Hindlimb muscle (tissue), 1 donor: ENCODE measurements at places on chromosomes 3 and 15.

DNA sequence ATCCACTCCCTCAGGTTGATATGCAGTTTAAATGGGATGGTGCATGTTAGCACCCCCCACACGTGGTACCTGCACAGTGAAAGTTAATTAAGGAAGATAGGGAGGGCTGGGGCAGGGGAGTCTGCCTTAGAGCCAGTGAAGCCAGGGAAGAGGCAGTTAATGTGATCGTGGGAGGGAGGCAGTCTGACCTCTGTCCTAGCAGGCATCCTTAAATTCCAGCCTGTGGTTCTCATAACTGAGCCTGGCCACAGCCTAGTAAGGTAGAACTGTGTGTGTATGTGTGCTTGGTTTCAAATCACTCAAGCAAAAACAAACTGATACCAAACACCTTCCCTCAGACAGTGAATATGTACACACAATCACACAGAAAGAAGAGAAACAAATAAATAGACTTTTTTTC, 319.1 kb upstream of the TLE3 start:
- no peak for DNase-seq

- DNase-seq, result no peak
Observed at GRCh38 chr15:69891070-69891536, 206.6 kb downstream of the TLE3 start.

DNA sequence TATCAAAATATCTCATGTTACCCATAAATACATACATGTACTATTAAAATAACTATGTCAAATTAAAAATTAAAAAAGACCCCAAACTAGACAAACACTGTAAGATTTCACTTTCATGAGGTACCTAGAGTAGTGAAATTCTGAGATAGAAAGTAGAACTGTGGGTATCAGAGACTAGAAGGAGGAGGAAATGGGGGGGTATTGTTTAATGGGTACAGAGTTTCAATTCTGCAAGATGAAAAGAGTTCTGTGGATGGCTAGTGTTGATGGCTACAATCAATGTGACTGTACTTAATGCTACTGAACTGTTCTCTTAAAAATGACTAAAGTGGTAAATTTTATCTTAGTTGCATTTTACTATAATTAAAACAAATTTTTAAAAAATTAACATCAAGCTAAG, 36.6 kb downstream of the RFX7 start:
- DNase-seq, result no peak

DNA sequence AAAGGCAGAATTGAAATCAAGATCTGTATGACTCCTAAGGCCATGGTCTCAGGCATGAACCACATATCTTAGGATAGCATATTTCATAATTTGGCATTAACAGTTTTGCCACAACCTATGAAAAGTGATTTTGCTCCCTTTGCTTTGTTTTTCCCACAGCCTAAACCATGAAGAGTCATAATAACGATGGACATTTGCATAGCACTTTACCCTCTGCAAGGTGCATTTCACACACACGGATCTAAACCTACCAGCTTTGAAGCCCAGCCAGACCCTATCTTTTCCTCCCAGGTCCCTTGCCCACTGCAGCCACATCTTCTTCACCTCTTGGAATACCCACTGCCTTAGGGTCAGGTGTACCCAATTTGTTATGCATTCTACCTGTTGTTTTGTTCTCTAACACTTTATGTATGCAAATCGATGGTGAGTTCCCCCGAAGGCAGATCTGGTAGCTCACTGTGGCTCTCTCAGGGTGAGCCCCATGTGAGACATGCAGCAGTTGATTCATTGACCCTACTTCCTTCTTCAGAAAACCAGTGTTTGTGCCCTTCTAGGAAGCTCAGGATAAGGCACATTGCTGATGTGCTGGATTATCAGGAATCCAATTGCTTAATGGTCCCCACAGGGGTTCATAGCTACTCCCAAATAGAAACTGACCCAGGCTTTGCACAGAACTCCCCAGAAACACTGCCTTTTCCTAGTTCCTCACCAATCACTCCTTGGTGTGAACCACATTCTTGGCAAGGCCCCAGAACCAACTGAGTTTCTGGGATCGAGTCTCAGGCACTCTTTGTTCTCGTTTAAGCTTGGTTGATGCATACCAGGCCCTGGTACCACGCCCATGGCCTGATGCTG, 8.7 kb downstream of the ARHGAP31 start:
- no peak for DNase-seq

DNA sequence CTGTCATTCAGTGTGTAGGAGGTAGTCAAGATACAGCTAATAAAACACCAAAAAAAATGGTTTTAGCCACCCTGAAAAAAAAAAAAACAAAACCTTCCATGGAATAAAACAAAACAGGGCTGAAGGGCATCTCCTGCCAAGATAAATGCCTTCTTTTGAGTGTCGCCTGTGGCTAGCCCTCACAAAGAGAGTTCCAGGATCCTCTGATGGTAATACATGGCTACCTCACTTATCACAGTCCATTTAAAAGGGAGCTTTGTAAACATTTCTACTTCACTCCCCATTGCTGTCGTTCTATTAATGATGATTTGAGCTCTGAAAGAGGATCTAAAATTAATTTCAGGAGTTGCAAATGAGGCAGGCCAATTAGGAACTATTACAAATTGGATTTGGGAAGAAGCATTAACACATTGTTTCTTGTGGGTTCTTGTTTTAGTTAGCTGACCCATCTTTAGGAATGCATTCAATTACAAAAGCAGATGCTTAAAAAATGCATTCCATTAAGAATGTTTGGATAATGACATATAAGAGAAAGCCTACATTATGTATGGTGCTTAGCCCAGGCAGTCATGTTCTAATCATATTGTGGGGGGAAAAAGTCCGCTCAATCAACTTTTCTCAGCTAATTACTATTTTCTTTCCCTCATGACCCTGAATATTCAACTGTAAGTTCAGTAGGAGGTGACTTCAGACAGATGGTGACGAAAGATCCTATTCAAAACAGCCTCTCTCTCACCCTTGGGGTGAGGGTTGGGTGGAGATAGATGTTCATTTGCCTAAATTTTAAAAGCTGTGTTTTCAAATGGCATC, 255.1 kb upstream of the WNT5A start:
- DNase-seq, result no peak

DNA sequence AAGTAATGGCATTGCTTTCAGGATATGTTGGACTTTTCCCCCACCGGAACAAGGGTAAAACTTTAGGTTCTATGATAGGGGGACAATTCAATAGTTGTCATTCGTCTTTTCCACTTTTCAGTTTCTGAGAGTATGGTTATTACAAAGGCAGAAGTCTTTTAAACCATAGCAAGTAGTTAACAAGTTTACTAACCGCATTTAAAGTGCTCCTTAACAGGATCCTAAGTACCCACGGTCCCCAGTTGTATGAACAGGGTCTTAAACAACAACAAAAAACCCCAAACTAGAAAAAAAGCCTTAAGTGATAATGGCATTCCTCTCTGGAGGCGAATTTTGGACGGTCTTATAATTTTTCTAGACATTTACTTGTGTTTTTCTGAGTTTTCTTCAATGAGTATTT, 831 bp downstream of the IFT57 start:
- no peak for DNase-seq

DNA sequence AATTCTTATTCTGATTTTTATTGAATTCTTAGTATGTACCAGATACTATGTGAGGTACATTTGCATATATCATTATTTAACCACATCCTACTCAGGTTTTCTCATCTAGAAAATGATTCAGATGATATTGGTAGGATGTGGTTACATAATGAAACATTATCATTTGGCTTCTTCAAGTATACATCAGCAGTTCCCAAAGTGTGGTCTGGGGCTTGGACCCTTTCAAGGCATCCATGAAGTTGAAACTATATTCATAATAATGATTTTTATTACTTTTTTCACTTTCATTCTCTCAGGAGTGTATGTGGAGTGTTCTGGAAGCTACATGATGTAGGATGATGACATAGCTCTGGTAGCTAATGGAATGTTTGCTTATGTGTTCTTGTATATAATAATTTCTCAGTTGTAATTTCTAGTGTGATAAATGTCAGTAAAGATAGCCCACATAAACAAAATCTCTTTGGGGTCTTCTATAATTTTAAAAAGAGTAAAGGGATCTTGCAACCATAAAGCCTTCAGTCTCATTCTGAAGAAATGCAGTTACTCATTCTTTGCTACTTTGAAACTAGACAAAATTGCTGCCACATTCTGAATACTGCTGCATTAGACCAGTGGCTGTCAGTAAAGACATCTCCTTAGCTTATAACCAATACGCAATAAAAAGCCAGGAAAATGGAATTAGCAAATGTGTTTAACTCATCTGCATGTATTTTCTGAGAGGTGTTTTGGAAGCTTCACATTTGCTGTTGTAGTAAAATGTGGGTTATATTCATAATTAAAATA, 95.8 kb downstream of the PPARG start:
- DNase-seq, result no peak

DNA sequence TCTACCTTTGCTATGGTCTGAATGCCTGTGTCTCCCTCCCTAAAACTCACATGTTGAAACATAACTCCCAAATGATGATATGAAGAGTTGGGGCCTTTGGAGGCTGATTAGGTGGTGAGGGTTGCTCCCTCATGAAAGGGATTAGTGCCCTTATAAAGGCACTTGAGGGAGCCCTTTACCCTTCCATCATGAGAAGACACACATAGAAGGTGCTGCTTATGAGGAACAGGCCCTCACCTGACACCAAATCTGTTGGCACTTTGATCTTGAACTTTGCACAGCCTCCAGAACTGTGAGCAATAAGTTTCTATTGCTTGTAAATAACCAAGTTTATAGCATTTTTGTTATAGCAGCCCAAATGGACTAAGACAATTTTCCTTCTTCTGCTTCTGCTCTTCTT, 76.2 kb upstream of the ADAMTS9 start:
- no peak for DNase-seq

DNA sequence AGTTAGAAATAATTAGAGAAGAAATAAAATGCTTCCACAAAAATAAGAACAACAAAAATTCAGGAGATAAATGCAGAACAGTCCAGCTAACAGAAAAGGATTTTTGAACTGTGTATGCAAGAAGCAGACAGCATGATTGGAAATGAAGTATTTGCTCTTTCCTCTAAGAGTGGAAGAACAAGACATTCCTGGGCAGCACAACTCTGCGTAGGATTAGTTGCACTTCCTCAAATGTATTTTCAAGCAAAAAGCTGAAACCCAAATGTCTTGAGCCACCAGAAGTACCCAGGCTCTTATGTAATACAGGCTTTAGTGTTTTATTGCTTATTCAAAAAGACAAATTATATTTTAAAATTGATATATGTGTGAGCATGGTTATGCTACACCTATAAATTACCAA, 127.2 kb downstream of the ZBTB20 start:
- no peak for DNase-seq

DNA sequence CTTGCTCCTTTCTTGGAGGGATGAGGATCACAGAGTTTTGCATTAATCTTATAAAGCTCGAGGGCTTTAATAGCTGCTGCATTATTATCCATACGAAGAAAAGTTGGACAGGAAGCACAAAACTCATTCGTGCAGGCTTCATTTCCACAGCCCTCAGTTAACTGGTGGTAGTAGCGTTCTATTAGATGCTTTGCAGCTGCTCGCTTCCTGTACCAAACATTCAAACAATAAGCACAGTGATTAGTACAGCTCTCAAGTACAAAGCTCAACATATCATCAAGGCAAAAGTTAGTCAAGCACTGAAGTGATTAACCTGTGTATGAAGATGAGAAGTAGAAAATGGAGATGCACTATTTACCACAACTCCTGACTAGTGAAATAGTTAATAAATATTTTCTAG, 63.3 kb downstream of the UBE3A start:
- no peak for DNase-seq

DNA sequence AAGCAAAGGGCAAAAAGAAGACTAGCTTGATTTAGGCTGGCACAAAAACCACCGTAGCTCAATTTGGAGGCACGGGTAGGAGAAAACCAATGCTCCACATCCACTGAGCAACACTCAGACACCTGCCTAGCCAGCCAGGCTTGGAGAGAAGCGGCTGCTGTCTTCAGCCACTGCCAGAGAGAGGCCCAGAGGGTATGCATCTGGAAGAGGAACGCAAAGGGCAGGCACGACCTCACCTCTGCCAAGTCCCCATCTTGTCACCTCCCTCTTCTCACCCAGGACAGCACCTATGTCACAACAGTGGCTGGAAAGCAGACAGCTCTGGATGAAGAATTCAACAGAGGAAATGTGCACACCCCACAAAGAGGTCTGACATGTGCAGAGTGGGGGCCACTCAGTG, 93.5 kb downstream of the ADAMTS17 start:
- DNase-seq, result no peak

DNA sequence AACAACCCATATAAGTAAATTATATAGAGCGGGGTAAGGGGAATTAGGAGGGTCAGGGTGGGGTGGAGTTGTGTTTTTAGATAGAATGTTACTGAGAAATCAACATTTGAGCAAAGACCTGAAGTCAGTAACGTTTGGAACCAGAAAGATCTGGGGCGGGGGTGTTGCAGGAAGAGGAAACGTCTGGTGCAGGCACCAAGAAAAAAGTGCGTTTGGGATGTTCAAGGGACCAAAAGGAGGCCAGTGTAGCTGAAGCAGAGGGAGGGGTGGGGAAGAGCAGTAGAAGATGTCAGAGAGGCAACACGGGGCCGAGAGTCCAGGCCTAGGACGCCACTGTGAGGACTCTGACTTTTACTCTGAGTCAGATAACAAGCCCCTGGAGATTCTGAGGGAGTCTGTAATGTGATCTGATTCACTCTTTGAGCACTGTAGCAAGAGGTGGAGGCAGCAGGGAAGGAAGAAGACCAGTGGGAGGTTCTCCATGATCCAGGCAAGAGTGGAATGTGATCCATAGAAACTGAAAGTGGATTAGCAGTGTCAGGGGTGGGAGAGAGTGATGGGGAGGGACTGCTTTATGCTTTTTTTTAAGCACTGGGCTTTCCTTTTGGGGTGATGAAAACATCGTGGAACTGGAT, 179.3 kb upstream of the CHRM5 start:
- DNase-seq, result no peak

DNA sequence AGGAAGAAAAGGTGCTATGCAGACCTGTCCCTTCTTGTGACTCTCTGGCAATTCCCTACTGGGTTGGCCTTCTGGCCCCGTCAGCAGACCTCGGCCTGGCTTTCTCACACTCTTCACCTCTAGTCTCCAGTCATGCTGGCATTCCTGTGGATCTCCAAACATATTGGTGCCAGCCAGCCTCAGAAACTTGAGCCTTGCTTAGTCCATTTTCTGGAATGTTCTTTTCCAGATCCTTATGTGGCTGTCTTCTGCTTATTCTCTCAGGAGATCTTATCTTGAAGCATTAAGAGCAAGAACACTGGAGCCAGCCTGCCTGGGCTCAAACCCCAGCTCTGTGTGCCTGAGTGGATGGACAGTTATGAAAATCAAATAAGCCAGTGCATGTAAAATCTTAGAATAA, 88.2 kb upstream of the NTRK3 start:
- DNase-seq, result no peak

- no peak for DNase-seq
Observed at GRCh38 chr3:181054538-181054937, 65.0 kb upstream of the DNAJC19 start.

GRCh38 chr3:88983458-88983857, 124.0 kb upstream of the EPHA3 start:
- DNase-seq, result no peak

DNA sequence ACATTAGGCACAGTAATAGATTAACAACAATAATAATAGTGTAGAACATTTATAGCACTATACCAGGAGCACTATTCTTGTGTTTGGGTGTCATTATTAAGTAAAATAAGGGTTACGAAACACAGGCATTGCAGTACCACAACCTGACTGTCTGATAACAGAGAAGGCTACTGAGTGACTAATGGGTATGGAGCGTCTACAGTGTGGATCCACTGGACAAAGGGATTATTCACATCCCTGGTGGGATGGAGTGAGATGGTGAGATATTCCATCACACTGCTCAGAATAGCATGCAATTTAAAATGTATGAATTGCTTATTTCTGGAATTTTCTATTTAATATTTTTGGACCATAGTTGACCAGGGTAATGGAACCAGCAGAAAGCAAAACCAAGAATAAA, 18.2 kb downstream of the MINDY4B start:
- DNase-seq, result no peak
